Activated T-helper 17 cell treated with anti-CD3 and anti-CD28 coated beads, Interleukin-2, amount 50 U/mL, for 72 hours (primary cell): ENCODE measurements at places on chromosomes 7 and 10. TPM values are rescaled to one million over a fixed set of nuclear protein-coding genes. Genes with fewer than 3 reads are reported as not detected.

Gene GLI3
- 0.74 TPM for total RNA-seq

DNA sequence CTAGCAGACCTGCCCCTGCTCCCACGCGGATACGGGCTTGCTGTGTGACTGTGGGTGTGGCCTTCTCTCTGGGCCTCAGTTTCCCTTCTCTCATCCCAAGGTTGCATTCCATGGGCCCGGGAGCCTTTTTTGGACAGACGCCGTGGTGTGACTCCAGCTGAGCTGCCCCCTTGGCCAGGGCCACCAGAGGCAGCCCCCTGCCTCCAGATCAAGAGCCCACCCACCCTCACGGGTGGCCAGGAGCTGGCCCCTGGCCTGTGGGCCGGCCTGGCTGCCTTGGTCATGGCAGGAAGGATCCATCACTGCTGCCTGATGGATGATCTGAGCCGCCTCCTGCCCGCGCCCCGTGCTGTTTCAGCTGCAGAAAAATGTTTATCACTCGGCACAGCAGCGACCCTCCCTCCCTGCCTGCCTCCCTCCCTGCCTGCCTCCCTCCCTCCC is 27.8 kb upstream of the ELFN1 start:
- ATAC-seq = no peak

- ATAC-seq = no peak
These were observed 69.2 kb downstream of the LHPP start for GRCh38 chr10:124530816-124531215.

- no peak for ATAC-seq
These were observed 27.1 kb downstream of the CD36 start for GRCh38 chr7:80665526-80665925.

DNA sequence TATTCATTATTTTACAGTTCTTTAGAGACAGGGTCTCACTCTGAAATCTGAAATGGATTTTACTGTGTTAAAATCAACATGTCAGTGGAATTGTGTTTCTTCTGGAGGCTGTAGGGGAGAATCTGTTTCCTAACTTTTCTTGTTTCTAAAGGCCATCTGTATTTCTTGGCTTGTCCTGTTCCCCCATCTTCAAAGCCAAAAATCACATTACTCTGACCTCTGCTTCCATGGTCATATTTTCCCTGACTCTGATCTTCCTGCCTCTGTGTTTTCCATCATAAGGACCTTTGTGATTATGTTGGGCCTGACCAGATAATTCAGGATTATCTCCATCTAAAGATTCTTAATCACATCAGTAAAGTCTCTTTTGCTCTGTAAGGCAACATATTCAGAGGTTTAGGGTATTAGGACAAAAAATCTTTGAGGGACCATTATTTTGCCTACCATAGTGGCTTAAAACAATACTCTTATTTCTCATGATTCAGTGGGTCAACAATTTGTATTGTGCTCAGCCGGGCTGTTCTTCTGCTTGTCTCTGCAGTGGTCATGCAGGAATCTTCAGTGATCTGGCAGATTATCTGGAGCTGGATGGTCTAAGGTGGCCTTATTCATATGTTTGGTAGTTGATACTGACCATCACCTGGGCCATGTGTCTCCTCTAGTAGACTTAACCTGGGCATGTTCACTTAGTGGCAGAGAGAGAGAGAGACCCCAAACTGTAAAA is 5.7 kb downstream of the ANLN start:
- no peak for ATAC-seq

DNA sequence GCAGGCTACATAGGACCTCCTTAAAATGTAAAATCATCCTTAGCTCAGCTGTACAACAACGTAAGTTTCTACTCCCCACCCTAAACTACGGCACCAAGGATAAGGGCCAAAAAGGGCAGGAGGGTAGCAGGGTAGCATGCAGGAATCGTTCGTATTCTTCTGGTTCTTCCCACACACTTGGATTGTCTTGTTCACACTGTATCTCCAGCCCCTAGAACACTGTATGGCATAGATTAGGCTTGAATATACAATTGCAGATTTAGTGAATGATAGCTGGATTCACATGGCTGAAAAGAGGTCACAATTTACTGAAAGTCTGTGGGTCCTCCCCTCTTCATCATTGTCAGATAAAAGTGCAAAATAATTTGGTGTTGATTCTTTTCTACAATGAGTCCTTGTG is 28.2 kb upstream of the PRKAR2B start:
- no peak for ATAC-seq

Gene CCDC146
- total RNA-seq = 6.6 TPM

Gene MRLN
- total RNA-seq = 0.74 TPM

DNA sequence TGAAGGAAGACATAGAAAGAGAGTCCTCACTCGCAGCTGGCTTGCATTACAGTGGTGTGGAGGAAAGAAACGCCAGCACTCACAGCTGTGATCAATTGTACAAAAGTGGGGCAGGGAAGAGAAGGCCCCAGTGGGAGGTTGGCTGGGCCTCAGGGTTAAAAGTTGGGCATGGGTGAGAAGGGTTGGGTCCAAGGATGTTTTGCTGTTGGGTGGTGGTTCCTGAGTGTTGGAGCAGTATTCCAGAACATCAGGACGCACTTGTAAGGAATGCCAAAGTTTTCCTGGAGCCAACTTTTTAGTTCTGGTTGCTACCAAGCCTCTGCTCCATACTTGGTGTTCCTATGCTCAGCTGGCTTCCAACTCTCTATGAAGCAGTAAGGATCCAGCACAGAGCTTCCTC is 55.4 kb upstream of the MKRN1 start:
- no peak for ATAC-seq

GRCh38 chr7:157412021-157412443 is 75.2 kb downstream of the DNAJB6 start:
- peak; percentile 92 for ATAC-seq

DNA sequence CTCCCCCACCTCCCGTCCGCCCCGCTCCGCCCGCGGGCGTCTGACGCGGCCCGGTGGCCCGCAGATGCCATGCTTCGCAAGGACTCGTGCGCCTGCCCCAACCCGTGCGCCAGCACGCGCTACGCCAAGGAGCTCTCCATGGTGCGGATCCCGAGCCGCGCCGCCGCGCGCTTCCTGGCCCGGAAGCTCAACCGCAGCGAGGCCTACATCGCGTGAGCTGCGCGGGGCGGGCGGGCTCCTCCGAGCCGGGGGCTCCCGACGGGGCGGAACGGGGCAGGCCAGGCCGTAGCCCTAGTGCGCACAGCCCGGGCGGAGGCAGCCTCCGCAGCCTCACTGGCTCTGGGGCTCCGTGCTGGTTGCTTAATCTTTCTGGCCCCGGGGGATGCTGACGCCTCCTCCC is 2.8 kb downstream of the ASIC3 start:
- peak; percentile 67 for ATAC-seq

Gene CALML3
- not detected for total RNA-seq

Gene GTF2IRD1
- total RNA-seq = 2.2 TPM

GRCh38 chr7:110090110-110090820 is 1000.7 kb upstream of the LRRN3 start:
- no peak for ATAC-seq

GRCh38 chr7:156662277-156662676 is 21.7 kb downstream of the RNF32 start:
- ATAC-seq = no peak

GRCh38 chr7:110803602-110804143 is 287.3 kb upstream of the LRRN3 start:
- no peak for ATAC-seq

DNA sequence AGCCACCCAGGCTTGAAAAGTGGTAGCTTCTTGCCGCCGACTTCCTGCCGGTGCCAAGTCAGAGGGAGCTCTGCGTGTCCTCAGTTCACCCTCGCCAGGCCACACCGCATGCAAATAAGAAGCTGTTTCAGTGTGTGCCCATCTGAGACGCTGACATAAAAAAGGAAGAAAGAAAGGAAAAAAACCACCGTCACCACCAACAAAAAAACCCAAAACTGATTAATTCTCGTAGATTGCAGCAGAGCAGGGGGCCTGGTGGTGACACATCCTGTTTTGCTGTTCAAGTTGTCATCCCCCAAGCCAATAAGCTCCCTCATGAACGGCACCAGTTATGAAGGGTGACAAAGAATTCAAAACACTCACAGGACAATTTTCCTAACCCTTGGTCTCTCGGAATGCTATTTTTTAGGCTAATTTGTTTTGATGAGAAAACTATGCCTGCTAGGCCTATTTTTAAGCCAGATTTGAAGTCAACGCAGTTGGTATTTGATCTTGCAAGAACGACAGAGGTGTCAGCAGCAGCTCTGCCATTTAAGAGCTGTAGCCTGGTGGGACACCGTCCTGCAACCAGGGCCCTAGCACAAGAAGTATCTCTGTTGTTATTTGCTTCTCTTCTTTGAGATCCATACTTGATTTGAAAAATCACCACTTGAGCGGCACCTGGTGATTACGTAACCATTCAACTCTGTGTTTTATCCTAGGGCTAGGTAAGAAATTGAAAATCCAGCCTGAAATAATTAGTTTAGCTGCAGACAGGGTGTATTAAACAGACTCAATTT is 145.6 kb downstream of the PFKFB3 start:
- peak; percentile 89 for ATAC-seq

- no peak for ATAC-seq
These were observed 40.3 kb upstream of the TRIM8 start for GRCh38 chr10:102603946-102604345.

GRCh38 chr7:151838861-151839381 is 38.0 kb downstream of the PRKAG2 start:
- ATAC-seq = peak; percentile 83

- no peak for ATAC-seq
These were observed 727 bp upstream of the PDSS1 start for GRCh38 chr10:26696786-26697162.

Gene EBLN1
- not detected for total RNA-seq

Gene ZNF727
- total RNA-seq = not detected

DNA sequence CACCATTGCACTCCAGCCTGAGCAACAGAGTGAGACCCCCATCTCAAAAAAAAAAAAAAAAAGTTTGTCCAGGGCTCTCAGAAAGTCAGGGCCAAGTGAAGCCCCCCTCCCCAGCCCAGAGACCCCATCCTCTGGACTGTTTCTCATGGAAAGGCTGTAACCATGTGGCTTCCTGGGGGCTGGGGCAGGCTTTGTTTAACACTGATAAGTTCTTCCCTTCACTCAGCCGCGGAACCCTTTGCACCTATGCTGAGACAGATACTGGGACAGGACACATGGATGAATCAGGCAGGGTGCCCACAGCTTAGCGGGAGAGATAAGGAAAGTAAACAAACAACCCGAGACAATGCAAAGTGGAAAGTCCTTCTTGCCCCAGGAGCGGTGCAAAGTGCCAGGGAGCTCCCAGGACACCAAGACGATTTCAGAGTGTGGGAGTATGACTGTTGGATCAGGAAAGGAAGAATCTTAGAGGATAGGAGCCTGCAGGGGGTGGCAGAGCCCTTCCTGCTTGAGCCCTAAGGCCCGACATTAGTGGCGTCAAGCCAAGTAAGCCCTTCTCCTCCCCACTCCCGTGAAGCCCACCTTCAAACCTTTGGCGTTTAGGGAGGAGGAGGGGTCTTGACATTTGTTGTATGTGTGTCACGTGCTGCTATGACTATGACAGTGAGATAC is 11.6 kb downstream of the MLXIPL start:
- no peak for ATAC-seq

DNA sequence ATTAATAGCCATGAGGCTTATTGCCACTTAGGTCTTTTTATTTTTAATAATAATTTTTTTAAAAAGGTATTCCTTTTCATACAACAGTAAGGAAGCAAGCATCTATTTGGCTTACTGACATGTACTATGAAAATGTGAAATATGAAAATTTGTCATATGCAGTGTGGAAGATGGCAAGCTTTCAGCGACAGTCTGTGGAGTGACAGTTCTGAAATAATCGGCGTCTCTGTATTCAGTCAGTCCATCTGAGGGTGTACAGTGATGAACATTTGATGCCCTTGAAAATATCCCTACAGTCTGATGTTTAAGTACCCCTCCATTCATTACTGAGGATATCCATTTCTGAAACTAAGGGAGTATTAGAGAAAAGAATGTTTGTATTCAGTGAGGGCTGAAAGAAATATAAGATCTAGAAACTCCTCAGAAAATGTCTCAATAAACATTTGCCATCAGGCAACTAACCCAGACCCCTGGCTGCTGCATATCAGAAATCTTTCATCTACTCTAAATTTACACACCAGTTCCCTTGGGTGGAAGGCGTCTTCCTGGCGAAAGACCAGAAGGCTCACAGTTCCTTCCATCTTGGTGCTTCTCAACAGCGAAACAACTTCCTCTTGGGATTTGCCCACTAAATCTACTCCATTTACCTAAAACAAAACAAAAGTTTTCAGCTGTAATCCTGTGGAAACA is 440.6 kb downstream of the PARD3 start:
- no peak for ATAC-seq

- ATAC-seq = no peak
These were observed 47.2 kb downstream of the OSBPL3 start for GRCh38 chr7:24932815-24933214.

Gene SYT15
- total RNA-seq = 0.37 TPM

- peak; percentile 16 for ATAC-seq
These were observed 807.5 kb upstream of the SORCS1 start for GRCh38 chr10:107971973-107972372.

- no peak for ATAC-seq
These were observed 6.6 kb downstream of the EMX2 start for GRCh38 chr10:117549100-117549585.

Gene C10orf62
- total RNA-seq = not detected

GRCh38 chr10:97549587-97550322 is 22.8 kb upstream of the ANKRD2 start:
- no peak for ATAC-seq

Gene MXI1
- 130 TPM for total RNA-seq

DNA sequence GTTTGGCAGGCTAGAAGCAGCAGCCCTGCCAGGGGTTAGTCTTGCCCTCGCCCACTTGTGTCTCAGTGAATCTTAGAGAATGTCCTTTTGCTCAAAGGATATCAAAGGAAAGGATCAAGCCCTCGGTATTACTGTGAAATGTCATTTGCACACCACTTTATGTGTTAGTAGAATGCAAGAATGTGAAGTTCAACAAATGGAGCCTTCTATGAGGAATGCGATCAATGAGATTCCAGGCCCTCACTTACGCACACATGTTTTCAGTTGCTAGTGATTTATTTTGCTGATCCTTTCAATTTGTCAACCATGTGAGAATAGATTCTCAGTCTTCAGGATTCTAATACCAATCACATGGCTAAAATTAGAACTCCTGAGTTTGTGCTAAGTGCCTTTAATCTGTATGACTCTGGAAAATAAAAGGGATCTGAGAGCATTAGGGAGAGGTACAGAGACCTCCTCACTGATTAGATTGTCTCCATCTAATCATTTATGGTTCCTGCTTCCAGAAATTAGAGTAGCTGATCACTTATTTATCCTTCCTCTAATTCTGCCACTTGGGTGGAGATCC is 123.0 kb upstream of the SP4 start:
- ATAC-seq = no peak

DNA sequence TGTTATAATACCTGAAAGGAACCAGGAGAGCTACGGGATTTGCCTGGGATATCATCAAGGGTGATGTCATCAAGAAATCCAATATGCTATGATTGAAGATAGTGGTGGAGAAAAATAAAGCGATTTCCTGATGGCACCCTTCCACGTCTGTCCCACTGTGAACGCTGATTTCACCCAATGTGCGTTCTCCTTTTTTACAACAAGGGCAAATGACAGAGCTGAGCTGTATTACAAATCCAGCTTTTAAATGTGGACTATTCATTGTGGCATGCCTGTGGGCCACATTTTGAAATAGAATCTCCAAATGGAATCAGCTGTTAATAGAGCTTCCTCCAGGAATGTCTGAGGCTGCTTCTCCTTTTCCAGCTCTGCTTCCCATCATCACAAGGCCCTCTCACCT is 23.3 kb downstream of the SLC13A4 start:
- ATAC-seq = no peak

- ATAC-seq = no peak
These were observed 50.1 kb downstream of the SFTPD start for GRCh38 chr10:79898597-79899325.
